ENCODE measurements at places on chromosomes 4 and X. TPM values are rescaled to one million over a fixed set of nuclear protein-coding genes. Genes with fewer than 3 reads are reported as not detected.

Gene NRK
- not detected for total RNA-seq

Gene DGAT2L6
- total RNA-seq, result not detected

Gene GASK1B
- total RNA-seq, result not detected

Gene DCAF8L2
- not detected for total RNA-seq

Gene RBMXL3
- not detected for total RNA-seq

Gene TRAM1L1
- total RNA-seq, result not detected

Gene NBDY
- 29.2 TPM for total RNA-seq
